ENCODE measurements at places on chromosomes 5 and 9.

DNA sequence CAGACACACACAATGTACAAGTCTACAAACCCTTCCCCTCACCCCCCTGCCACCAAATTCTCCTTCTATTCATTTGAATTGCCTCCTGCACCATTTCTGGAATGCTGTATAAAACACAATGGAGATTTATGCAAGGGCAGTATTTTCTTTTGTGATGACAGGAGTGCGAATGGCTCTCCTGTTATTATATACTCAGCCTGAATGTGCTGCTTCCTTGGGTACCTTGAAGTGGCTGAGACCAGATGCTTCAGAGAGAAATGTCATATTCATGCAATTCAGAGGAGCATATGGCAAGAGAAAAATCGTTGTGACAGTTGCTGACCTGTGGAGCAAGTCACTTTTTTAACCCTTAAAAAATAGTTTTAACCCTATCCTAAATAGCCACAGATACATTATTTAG, 468.0 kb upstream of the WWC1 start:
- no peak for DNase-seq

- DNase-seq, result no peak
Measured at GRCh38 chr5:114055318-114056184, 306.3 kb upstream of the KCNN2 start.

GRCh38 chr9:133986774-133987445, 5.2 kb downstream of the VAV2 start:
- no peak for DNase-seq

DNA sequence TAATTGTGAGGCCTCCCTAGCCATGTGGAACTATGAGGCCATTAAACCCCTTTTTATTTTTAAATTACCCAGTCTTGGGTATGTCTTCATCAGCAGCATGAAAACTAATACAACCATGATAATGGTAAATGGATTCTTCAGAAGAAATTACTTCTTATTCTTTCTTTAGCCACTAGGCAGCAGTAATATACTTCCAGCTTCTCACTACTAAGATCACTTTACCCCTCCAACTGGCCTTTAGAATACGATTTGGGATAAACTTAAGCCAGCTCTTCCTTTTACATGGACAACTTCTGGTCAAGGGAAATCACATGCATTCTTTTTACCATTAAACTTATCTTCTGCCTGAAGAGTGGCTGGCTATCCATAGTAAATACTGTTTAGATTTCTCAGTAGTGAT, 355.4 kb downstream of the MAN2A1 start:
- no peak for DNase-seq

GRCh38 chr5:151952238-151952637, 27.6 kb upstream of the GLRA1 start:
- DNase-seq, result no peak

GRCh38 chr9:112914524-112914923, 23.8 kb upstream of the SLC46A2 start:
- DNase-seq, result no peak

DNA sequence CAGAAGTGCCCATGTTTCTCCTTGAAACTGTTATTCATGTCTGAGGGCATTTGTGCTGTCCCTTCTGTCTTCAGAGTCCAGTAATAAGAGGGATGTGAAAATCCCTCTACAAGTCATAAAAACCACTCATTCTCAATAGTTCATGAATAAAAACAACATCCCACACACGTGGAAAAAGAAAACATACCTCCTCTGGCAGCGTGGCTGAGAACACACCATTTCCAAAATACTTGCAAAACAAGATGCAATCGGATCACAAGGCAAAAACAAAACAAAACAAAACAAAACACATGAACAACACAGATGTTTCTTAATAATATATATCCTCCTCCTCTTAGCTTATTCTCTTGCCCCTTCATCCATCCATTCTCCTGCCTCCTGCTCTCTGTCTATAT, 71.0 kb upstream of the EQTN start:
- no peak for DNase-seq

DNA sequence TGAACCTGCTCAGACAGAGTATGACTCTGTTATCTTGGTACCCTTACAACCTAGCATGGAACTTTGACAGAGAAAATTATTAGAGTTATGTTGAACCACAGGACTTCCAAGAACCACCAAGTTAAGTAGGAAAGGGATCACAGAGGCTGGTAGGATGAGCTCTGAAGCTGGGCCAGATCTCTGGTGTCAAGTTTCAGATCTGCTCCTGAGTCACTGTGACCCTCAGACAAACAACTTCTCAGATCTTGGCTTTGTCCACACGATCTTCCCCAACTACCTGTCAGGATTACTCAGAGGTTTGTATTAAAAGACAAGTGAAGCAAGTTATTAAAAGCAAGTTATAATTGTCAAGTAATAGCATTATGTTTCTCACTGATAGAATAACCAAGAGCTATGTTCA, 189.0 kb downstream of the SEC61B start:
- DNase-seq, result no peak

DNA sequence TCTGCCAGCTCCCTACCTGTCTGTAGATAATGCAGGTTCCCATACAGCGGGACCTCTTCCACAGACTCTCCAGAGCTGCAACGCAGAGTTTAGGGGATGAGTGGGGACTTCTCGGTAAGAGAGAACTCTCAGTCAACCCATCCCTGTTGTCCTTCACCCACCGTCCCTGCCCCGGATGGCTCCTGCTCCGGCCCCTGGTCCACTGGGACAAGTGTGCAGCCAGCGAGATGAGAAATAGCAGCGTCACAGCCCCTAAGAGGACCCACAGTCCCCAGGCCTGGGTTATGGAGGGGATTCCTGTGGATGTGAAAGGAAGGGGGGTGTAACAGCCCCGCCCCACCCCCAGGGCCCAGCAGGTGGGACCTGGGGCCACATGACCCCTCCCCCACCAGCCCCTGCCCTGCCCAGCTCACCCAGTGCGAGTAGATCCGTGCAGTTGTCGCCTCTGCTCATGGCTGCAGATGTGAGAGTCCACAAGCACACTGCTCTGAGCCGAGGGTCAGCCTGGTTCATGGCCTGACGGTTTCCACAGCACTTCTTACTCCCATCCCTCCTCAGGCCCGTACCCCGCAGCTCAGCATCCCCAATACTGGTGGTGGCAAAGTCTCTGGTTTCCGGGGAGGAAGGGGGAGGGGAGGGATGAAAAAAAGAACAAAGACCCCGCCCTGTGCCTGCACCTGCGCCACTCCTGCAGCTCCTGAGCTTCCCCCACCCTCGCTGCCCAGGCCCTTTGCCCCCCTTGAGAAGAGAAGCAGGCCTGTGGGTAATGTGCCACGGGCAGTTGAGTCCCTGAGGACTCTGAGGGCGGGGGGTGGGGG, at the start of gene SIT1:
TSS of gene SIT1 (minus strand) at position 591 of the 818 bp plus-strand sequence. CDS start at position 513, 78 bp downstream.
- no peak for DNase-seq

- DNase-seq, result no peak
Measured at GRCh38 chr5:132901036-132901435, 27.6 kb downstream of the LEAP2 start.

DNA sequence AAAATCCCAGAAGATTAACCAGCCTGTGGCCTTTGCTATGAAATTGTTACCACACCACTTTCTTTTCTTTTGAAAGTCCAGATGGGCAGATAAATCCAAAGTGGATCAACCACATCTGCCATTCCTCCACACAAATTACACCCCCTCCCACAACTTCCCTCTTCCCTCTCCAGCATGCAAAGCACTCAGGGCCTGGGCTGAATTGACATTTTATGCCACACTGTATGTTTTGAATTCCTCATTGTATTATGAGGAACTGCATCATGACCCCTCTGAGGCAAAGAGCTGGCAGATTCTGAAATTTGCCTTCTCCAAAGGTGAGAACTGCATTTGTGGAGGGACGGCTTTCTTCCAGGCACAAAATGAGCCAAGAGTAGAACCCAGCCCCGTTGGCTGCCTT, 589.2 kb upstream of the KLF4 start:
- no peak for DNase-seq

DNA sequence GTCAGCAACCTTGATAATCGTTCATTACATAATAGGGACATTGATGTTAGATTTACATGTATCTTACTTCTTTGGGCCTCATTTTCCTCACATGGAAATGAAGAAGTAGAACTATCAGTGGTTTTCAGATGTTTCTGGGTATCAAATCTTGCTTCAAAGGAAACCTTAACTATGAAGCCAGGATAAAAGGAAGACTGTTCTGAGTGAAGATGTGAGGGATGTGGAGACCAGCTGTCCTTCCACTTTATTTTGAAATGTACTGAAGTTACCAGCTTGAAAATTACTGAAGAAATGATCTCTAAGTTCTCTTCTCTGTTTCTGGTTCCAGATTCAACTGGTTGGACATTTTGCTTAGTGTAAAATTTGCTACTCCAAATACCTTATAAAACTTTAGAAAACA, 186.0 kb downstream of the ADAMTSL1 start:
- DNase-seq, result no peak

- DNase-seq, result no peak
Measured at GRCh38 chr9:136532799-136533774, 12.8 kb downstream of the NOTCH1 start.

- no peak for DNase-seq
Measured at GRCh38 chr5:126274076-126274762, 149.0 kb upstream of the GRAMD2B start.

GRCh38 chr5:54115735-54116403, 194.5 kb downstream of the ARL15 start:
- DNase-seq, result no peak

DNA sequence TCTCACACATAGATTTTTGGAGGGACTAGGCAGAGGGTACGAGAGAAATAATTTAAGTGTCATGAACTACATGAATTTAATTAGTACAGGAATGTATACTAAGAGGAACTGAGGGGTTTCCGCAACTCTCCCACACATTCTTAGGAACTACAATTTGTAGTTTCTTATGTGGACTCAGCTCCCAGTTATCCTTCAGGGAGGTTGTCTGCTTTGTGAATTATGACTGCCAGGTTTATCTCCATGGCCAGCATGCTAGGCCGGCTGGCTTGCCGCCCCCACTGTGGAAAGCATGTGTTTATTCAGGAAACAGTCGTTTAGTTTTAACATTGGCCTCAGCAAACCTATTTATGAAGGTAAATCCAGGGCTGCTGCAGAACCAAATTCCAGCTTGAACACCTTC, 415.0 kb downstream of the KCTD16 start:
- DNase-seq, result no peak

DNA sequence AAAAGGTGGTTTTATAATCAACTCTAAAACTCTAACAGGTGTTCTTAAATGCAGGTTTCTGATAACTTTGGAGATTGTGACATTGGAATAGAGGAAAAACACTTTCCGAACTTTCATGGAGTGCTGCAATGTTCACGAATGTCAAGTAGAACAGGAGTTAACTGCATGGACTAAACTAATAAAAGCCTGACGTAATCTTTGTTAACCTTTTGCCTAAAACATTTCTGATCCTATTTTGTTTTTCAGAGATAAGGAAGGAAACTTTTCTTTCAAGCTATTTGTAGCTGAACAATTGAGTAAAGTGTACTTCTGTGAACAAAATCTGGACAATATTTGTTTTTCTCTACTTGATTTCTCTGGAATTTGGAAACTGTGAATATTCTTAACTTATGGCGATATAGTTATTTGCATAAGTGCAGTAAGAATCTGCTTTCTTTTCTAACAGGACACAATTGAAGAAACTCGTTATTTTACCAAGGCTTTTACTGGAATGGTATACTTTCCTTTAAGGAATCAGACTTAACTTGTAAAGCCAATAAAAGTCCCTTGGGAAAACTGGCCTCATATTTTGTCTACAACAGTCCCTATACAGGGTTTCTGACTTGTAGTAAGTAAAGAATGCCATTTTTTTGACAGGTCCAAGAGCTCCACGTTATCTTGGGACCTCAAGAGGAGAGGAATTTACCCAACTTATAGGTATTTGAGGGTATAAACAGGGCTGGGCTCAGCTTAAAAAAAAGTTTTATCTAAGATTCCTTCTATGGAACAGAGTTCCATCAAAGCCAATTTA, 154.7 kb downstream of the NXNL2 start:
- no peak for DNase-seq

GRCh38 chr9:125650271-125650737, 56.7 kb downstream of the MAPKAP1 start:
- peak; percentile 90 for DNase-seq

- DNase-seq, result no peak
Measured at GRCh38 chr5:177077335-177077734, 9.4 kb upstream of the FGFR4 start.

GRCh38 chr5:102794677-102795331, 39.7 kb downstream of the PAM start:
- no peak for DNase-seq

DNA sequence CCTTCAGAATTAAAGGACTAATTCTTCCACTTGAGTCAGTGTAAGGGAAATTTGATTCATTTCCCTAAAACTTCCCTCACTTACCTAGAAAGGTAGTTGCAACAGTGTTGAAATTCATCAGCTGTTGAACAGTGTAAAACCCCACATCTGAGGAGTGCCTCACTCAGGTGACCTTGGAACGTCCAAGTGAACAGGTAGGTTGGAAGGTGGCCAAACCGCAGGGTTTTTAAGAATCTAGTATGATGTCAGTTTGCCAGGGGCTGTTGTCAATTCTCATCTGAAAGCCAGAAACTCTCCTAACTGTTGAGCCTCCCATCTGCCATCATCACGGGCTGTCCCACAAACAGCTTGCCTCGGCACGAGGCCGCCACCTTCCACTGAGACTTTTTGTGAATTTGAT, 105.7 kb downstream of the TMEM174 start:
- DNase-seq, result no peak

- DNase-seq, result no peak
Measured at GRCh38 chr9:135736979-135737839, 35.2 kb downstream of the KCNT1 start.

DNA sequence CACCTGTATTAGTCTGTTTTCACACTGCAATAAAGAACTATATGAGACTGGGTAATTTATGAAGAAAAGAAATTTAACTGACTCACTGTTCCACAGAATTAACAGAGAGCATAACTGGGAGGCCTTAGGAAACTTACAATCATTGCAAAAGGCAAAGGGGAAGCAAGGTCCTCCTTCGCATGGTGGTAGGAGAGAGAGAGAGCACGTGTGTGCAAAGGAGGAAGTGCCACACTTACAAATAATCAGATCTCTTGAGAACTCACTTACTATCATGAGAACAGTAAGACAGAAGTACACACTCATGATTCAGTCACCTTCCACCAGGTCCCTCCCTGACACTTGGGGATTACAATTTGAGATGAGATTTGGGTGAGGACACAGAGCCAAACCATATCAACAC, 258.7 kb downstream of the TRIM32 start:
- no peak for DNase-seq

GRCh38 chr5:5570646-5571045, 148.2 kb downstream of the ICE1 start:
- DNase-seq, result no peak
